ENCODE measurements at places on chromosomes 3 and 15.

- no peak for DNase-seq
These were observed 89.4 kb downstream of the IGF1R start for GRCh38 chr15:98737721-98738120.

DNA sequence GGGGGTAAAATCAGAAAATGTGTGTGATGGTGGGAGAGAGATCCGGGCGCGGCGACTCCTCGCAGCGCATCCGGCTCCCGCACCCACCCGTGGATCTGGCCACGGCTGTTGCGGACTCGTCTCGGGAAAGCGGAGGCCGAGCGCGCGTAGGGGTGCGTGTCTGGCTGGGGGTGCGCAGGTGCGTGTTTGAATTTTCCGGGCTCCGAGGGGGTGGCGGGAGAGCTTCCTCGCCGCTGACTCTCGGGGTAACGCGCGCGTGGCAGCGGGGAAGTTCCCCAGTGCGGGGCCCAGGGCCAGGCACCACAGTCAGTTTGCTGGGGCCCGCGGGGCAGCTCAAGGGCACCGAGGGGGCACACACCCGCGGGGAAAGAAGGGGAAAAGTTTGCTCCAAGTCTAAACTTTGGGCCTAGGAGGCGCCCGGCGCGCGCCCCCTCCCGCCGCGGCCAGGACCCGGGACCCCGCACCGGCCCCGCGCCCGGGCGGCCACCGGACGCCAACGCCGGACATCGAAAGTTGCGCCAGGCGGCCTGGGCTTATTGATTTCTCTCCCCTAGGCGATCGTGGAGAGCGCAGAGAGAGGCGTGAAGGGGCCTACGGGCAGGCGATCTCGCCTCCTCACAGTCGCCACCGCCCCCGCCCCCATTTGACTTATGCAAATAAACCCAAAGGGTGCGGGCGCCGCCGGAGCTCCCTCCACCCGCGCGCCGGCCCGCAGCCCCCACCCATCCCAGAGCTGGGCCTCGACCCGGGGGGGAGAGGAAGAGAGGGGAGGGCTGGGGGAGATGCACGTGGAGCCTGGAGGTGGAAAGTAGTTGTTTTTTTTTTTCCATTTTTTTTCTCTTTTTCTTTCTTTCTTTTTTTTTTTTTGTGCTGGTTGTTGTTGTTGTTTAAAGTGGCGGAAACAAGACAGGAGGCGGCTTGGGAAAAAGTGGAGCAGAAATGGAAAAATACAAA is 639 bp downstream of the FOXP1 start:
- DNase-seq, result peak; percentile 59

DNA sequence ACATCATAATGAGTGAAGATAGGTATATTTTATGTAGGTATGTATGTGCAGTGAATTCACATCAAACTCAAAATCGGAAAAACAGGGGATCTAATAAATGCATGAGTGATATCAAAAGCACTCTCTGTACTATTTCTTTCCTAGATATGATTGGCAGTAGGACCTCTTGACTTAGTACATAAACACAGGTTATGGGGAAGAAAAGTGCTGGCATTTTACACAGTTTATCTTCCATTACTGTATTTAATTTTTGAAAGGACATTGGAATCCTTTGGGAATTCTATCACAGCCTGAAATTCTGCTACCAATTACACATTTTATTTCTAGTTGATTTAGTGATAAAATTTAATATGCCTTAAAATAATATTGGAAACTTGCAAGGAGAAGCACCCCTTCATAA is 470.5 kb upstream of the ONECUT1 start:
- DNase-seq, result no peak

DNA sequence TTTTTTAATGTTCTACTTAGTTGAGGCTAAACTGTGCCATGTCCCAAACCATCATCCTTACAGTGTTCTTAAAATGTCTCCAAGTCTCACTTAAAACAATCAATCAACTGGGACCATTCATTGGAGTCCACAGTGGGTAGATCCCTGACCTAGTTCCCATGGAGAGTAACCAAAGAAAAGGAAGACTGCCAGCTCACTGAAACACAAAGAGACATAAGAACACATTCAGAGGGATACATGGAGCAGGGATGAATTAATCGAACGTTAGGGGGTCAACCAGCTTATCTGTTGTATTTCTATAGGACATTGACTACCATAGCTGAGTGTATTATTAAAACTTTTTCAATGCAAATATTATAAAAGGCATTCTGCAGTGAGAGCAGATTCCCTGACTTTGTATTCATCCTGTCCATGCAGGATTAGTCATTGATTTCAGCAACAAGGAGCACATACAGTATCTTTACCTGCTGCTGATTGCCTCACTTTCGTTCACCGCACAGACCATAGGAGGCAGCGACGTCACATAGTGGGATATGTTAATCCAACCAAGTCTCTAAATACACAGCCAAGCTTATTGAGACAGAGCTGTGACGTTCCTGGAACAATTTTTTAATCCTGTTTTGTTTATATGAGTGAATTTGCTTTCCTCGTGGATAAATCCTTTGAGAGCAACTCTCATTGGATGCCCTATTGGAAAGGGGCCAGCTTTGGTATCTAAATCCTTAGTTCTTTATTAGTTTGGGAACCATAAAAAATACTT is 364.9 kb upstream of the RBMS3 start:
- DNase-seq, result no peak

- DNase-seq, result no peak
These were observed 13.2 kb upstream of the ZBED2 start for GRCh38 chr3:111608383-111608782.

GRCh38 chr3:197686899-197687298 is 49.8 kb downstream of the RUBCN start:
- no peak for DNase-seq

GRCh38 chr3:63385629-63386028 is 107.5 kb downstream of the SYNPR start:
- DNase-seq, result no peak
